ENCODE measurements at places on chromosomes 1 and 21.

GRCh38 chr1:191641420-191642260 lies 516.6 kb upstream of the RGS18 start:
- DNase-seq = peak; percentile 31

- DNase-seq = no peak
These were observed 104.0 kb downstream of the PPIAL4G start for GRCh38 chr1:148379170-148379500.

- no peak for DNase-seq
These were observed 47.2 kb upstream of the ERRFI1 start for GRCh38 chr1:8073112-8073855.

- DNase-seq = no peak
These were observed 5.2 kb downstream of the OLIG1 start for GRCh38 chr21:33075128-33075527.

GRCh38 chr1:5906116-5906515 lies 86.1 kb downstream of the NPHP4 start:
- DNase-seq = no peak
